ENCODE measurements at places on chromosomes 11 and 22.

- no peak for DNase-seq
Observed at GRCh38 chr22:21963286-21963685, 10.6 kb upstream of the PPM1F start.

DNA sequence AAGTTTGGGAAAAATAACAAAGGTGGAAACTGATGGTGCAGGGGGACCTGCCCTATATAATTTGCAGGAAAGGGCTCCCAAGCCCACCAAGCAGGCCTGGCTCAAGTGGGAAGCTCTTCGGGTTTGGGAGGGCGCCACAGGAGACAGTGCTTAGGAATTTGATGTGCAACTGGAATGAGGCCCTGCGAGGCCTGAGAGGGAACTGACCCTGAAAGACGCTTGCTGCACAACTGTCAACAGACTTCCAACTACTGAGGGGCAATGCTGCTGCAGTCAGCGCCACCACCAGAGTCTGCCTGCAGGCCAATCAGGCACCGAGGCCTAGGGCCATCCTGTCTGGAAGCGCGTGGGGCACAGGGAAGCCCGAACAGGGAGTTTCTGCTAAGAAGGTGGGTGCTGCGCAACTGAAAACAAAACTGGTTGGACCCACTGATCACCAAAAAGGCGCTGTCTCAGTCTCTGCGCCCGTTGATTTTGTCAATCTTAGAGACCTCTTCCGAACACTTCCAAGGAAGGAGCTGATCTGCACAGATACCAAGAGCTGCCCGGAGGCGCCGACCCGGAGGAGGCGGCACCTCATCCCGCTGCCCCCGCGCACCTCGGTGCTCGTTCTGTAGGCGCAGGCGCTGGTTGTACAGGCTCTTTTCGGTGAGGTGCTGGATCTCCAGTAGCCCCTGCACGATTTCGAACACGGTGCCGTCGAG lies 667 bp downstream of the DGCR6L start:
- DNase-seq = no peak

DNA sequence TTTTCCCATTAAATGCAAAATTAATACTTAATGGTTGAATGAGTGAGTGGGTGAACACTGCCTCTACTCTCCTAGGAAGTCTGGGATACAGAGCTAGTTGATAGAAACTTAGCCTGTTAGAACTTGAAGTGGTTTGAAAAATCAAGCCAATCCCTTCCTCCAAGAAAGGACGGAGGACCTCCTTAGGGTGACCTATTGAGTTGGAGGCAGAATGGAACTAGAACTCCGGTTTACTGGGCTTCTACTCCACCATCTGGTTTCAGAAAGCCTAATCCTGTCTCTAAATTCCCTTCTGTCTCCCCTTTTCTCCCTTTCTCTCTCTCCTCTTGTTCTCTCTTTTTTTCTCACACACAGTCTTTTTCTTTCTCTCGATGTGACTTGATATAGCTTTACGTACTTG lies 19.6 kb upstream of the IL18BP start:
- no peak for DNase-seq

- DNase-seq = no peak
Observed at GRCh38 chr22:42217019-42217751, 53.3 kb downstream of the TCF20 start.

DNA sequence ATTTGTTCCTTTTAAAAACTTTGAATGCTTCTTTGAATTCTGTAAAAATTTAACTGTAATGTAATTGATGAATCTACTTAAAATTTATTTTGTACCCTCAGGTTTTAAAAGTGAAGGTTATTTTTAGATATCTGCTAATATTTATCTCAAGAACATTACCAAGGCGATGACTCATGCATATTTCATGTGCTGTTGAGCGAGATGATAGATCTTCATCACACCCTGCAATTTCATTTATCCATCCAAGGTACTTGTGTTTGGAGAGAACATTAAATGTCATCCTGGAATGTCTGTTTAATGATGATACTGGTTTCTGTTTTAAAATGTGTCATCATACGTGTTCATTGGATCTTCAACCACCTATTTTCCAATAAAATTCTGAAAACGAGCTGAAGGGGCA lies 6.7 kb upstream of the OOSP4A start:
- no peak for DNase-seq

GRCh38 chr22:27420195-27420816 lies 381.2 kb downstream of the MN1 start:
- DNase-seq = no peak

DNA sequence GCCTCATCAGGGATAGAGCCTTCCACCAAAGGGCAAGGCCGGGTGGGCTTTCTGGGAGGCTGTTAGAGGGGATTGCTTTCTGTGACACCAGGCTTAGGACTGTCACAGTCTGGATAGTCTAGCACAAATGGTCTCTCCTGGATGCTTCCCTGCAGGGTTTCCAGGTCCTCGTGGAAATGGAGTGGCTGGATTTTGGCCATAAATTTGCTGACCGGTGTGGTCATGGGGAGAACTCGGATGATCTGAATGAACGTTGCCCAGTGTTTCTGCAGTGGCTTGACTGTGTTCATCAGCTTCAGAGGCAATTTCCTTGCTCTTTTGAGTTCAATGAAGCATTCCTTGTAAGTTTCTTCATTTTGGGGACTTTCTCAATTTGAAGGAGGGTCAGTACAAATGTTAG lies 67.1 kb upstream of the HORMAD2 start:
- no peak for DNase-seq

DNA sequence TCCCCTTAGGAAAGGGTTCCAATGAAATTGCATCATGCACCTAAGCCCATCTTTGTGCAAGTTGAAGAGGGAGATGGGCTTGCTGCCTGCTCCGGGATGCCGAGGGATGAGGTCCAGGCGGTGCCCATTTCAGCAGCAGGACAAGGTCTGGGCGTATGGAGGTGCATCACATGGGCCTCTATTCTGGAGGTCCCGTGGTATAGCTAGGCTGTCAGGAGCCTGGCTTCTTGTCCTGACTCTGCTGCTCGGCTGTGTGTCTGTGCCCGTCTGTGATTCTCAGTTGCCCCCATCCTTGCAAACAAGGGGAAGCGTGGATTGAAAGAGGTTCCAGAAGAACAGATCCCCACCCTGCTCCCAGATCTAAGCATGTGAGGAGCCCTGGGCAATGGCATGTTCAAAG lies 130.0 kb downstream of the OSBP2 start:
- no peak for DNase-seq

DNA sequence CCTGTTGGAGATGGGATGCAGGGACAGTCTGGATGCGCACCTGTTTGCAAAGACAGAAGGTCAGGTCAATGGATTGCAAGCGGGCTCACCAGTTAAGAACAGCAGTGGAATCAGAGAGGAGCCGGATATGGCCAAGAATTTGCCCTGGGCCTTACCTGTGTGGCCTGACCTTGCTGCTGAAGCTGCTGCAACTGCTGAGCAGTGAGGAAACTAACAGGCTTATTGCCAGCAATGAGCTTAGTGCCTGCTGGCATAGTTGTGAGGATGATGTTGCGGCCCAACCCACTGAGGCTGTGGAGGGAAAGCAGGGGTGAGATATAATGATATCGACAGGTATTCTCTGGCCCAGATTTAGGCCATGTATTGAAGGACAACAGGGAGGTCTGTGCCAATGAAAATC lies 30.6 kb downstream of the NFRKB start:
- no peak for DNase-seq

GRCh38 chr11:88535916-88536547 lies 198.5 kb upstream of the CTSC start:
- DNase-seq = no peak

GRCh38 chr11:131759140-131759539 lies 388.7 kb downstream of the NTM start:
- DNase-seq = no peak

GRCh38 chr11:57773026-57773598 lies 11.5 kb downstream of the CTNND1 start:
- DNase-seq = no peak

DNA sequence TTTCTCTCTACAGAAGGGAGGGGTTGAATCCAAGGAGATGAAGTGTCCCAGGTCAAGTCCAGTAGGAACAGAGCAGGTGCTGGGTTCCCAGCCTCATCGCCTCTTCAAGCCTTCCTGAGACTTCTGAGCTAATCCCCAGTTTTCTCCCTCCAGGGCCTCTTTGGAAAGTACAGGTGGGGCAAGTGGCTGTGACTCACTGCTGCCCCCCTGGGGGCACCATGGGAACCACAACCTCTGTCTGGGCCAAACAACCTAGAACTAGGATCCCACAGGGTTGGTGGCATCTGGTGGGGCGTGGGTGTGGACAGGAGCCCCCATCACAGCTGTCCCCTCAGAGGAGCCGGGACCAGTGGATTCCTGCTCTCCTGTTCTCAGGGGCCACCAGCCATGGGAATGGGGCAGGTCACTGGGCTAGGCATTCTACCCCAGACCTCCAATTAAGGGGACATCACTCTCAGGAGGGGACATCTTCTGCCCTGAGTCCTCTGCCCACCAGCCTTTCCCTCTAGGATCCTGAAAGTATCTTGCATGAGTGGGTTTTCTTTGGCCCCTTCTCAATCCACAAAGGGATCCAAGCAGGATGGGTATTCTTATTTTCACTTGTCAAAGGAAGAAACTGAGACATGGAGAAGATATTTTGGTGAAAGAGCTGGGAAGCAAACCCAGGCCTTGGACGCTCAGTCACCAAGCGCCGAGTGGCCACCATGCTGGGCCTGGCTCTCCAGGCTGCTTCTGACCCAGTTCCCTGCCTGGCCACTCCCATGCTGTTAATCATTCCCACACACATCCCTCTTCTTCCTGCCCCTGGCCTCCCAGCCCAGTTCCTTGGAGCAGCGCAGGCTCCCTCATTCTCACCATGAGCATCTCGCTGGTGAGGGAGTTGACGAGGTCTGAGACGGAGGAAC lies 23.8 kb downstream of the LRRC10B start:
- no peak for DNase-seq

DNA sequence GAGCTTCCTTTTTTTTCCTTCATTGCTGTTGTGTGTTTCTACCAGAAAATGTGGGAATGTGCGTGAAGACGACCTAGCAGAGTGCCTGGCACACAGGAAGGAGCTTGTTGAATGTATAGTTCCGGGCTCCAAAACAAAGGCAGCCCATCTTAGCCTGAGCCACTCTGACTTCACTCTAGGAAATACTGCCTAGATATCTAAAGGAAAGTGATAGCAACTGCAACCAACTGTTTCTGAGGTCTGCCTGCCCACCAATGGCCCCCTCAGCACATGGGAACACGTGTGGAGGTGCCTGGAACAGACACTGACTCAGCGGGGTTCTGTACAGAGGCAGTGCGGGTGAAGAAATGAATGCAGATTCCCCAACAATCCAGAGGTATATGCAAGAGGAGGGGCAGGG lies 14.7 kb upstream of the XBP1 start:
- DNase-seq = no peak

DNA sequence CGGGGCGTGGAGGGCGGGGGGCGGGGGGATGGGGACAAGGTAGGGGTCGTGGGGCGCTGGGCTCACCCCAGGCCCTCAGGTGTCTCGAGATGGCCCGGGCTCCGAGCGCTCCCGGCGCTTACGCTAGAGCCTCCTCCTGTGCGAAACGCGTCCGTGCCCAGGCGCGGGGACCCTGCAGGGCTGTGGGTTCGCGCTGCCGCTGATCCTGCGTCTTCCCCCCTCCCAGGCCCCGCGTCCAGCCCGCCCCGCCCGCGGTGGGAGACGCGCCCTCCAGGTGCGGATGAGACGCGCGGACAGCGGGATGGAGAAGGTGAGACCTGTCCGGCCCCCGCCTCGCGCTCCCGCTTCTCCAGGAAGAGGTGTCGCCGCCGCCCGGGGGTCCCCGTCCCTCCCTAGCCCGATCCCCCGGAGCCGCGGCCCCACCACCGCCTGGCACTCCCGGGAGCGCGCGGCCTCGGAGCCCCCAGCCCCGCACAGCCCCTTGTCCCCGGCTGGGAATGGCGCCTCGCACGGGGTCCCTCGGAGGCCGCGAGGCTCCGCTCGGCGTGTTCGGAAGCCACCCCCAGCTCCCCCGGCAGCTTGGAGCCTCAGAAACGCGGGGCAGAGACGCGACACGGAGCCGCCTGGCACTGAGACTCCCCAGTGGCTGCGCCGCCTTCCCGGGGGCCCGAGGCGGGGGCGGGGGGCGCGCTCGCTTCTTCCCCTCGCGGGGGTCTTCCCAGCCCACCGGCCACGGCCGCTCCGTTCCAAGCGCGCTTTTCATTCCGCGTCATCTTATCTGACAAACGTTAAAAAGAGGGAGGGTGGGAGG lies 27.6 kb upstream of the TOLLIP start:
- DNase-seq = no peak

All from esophagus squamous epithelium (tissue), 5 donors.